ENCODE measurements at places on chromosomes 3 and 15. TPM values are rescaled to one million over a fixed set of nuclear protein-coding genes. Genes with fewer than 3 reads are reported as not detected.

DNA sequence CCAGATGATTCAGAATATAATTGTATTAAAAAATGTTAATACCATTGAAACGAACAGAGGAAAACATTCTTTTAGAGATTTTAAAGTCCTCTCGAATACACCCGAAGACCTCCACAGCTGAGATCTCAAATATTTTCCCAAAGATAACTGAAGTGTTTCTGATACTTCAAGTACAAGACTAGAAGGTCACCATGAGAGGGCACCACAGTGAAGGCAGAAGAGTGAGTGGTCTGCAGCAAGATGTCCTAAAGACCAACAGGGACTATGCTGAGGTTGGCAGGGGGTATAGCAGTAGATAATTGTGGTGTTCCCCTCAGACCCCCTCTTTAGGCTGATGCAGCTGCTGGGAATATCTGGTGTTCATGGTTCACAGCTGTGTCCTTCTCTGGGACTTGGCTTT lies 156.5 kb downstream of the PDCD6IP start:
- no peak for DNase-seq

The MAP6D1 gene
- total RNA-seq: not detected

DNA sequence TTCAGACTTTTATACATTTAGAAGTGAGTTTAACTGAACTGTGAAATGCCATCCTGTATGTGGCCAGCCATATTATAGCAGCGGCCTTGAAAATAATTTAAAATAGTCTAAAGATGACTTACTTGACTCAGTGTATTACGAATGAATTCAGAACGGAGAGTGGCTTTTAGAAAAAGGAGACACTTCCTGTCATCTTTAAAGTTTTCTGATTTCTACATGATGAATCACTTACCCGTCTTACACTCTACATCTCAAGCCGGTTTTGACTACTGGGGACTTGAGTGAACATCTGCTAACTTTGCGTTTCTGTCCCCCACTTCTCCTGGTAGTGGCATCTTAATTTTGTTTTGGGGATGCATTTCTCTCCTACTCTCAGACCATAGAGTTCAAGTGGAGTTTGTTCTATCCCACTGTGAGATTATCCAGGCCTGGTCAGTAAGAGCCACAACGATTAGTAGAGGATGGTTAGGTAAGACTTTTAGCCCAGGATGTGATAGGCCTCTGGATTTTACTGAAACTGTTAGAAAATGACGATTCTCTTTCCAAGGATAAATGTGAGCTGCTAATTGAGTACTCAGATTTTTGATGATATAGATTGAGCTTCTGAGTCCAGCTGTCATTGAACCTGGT lies 175.4 kb upstream of the CADPS start:
- DNase-seq: no peak

DNA sequence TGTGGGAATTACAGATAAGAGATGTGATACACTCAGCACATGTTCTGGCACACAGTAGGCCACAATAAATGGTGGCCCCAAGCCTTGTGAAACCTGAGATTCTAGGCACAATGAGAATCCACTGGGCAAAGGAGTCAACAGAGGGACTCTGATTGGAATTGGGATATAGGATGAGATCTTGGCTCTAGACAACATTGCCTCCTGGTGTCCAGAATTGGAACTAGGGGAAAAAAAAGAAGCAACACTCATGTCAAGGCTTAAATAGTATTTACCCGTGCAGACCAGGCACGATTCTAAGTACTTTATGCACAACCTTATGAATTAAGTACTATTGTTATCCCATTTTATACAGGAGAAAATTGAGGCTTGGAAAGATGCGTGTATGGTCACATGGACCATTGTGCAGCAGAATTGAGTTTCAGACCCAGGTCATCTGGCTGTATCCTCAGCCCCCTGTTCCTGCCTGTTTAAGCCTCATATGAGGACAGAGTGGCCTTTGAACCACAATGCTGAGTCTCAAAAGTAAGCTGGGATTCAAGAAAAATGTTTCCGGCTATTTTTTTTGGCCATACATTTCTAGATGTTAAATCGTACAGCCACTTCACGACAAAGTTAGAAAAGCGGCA lies 124.8 kb downstream of the SV2B start:
- no peak for DNase-seq

DNA sequence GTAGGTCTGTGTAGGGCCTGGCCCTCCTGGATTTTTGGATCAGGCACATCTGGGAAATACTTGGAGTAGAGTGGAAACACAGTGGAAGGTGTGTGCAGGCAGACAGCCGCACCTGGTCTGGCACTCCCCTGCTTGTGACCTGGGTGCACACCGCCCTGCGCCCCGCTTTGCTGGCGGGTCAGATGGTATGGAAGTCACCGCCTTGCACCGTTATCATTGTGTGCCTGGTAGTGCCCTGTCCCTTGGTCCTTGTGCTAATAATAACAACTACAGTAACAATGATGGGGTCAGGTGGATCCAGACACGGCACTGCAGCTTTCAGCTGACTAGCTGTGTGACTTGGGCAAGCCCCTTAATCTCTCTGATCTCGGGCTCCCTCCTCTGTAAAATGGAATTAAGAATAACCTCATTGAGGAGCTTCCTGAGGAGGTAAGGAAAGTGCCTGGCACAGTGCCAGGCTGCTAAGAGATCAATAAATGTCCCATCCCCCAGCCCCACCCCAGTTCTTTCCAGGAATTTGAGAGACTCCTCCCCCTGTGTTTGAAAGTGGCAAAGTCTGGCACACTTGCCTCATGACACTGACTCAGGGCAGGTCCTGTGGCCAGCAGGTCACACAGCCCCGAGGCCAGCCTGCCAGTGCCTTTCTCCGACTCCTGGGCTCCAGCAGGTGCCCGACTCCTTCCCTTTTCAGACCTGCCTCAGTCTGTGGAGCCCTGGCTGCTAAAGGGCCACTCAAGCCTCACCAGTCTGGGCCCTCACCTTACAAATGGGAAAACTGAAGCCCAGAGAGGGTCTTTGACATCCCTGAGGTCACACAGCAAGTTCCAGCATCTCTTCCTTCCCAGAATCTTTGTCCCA lies 9.8 kb downstream of the ISG20 start:
- peak; percentile 65 for DNase-seq

GRCh38 chr3:108861401-108861800 lies 38.8 kb downstream of the TRAT1 start:
- DNase-seq: no peak

- DNase-seq: no peak
Observed at GRCh38 chr3:87397211-87397610, 120.8 kb upstream of the POU1F1 start.

- DNase-seq: no peak
Observed at GRCh38 chr3:106810300-106810875, 566.9 kb upstream of the CCDC54 start.

The P2RY13 gene
- total RNA-seq: 6.0 TPM

The IMPG2 gene
- 0.14 TPM for total RNA-seq

The STAB1 gene
- total RNA-seq: 340 TPM

DNA sequence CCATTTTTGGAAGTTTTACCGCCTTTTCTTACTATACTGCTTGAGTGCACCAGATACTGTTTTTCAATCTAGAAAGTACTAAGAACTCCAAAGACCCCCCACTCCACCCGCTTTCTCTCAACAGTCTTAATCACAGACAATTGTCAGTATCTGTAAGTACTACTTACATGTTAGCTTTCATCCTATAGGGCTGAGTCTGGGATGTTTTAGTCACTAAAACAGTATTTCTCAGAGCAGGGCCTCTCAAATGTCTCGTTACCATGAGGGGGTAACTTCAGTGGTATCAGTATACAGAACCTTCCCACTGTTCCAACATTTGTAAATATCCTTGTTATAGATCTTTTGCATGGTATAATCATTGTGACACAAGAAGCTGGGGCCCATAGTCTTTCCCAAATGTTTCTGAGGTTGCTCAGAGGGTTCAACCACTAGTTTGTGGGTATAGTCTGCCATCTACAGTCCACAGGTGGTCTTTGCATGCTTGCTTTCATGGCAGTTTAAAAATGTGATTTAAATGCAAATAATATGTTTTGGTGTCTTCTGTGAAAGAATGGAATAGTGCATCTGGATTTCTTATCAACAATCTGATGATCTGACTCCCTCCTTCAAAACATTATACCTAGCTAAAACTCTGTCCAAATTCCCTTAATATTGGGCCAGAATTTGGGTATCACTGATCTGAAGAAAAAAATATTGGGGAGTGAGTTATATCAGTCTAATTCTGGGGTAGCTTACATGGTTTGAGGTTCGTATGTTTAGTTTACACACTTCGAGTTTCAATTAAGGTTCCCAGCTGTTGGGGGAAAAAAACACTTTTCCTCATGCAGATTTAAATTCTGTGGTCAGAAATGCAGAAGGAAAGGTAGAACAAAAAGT lies 18.0 kb upstream of the DNAJC13 start:
- DNase-seq: no peak

DNA sequence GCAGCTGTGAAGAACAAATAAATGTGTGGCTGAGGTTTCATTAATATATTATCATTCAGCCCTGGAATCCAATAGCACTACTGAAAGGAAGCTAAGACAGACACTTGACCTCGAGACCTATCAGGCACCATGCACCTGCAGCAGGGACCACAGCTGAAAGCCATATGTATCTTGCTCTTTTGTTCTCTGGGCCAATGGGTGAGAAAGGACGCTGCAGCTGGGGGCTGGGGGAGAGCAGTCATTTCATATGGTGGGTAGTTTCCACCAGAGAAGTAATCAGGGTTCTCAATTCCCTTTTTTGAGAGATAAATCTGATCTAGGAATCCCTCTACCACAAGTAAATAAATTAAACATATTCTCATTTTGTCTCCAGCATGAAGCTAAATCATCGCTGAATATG lies 225.6 kb upstream of the STRIT1 start:
- no peak for DNase-seq

DNA sequence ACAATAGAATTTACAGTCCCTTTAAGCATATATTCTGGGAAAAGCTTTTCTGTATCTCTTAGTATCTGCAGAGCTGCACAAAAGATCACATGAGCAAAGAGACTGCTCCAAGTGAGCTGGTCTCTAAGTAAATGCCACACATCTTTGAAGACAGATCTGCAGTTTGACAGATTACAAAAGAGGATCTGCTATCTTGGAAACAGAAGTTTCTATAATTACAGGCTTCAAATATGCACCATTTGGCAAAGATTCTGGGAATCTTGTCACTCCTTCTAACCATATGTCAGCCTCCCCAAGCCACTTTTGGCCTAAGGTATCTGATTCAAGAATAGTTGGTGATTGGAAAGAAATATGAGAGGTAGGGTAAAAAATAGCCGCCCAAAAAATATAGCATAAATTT lies 9.6 kb upstream of the CFAP44 start:
- no peak for DNase-seq

DNA sequence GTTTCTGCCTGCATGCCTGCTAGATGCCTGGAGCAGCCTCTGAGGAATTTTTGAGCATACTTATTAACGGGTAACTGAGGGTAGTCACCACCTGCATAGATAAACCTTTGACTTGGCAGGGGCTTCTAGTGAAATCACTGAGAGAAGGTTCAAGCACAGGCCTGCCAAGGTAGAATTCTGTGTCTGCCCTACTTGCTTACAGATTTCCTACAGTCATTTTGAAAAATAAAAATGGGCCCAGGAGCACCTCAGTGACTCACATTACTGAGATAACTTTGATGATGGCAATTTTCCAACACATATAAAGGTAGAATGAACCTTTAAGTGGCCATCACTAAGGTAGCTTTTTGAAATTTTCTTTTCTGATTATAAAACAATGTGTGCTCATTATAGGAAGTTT lies 10.8 kb downstream of the CRTAP start:
- DNase-seq: no peak

DNA sequence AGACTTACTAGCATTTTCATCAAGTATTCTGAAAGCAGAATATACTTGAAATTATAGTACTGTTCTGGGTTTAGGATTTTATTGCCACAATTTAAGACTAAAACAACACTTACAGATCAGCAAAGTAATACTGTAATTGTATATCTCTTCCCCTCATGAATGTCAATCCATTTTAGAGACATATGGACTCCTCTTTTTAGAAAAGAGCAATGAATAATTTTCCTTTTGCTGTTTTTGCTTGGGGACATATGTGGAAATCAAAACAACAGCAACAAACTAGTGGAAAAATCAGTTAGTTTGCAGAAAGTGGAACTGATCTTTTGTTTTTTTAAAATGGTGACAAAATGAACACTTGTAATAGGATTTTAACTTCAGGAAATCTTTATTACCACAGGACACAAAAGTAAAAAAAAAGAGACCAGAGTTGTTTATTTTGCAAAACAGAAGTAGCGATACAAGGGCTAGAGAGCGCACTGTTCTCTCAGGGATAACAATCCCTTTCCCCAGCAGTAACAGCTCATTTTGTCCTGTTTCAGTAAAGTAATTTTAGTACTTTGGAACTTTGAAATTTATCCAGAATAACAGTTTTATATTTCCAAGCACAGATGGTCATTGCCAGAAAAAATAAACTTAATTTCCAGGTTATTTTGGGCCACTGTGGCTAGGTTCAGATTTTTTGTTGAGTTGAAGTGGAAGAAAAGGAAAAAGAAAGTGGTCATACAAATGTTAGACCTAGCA lies 17.1 kb downstream of the LEKR1 start:
- DNase-seq: no peak

- no peak for DNase-seq
Observed at GRCh38 chr3:167913219-167913835, 177.8 kb downstream of the SERPINI1 start.

DNA sequence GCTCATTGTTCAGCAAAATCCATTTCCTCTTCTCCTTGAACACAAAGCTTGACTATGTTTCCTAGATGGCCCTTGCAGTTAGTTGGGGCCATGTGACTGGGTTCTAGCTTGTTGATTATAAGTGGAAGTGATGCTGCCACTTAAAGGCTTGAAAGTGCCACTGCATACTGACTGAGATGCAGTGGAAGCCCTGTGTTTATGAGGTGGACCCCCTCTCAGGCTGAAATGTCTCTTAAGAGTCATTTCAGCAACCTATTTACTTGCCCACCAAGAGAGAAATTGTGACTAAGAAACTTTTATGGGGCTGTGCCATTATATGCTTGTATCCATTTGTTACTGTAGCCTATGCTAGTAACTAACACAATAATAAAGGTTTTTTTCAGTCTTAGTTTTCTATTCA lies 8.4 kb upstream of the ANP32A start:
- no peak for DNase-seq

The POPDC2 gene
- 3.4 TPM for total RNA-seq

The KBTBD13 gene
- total RNA-seq: not detected

DNA sequence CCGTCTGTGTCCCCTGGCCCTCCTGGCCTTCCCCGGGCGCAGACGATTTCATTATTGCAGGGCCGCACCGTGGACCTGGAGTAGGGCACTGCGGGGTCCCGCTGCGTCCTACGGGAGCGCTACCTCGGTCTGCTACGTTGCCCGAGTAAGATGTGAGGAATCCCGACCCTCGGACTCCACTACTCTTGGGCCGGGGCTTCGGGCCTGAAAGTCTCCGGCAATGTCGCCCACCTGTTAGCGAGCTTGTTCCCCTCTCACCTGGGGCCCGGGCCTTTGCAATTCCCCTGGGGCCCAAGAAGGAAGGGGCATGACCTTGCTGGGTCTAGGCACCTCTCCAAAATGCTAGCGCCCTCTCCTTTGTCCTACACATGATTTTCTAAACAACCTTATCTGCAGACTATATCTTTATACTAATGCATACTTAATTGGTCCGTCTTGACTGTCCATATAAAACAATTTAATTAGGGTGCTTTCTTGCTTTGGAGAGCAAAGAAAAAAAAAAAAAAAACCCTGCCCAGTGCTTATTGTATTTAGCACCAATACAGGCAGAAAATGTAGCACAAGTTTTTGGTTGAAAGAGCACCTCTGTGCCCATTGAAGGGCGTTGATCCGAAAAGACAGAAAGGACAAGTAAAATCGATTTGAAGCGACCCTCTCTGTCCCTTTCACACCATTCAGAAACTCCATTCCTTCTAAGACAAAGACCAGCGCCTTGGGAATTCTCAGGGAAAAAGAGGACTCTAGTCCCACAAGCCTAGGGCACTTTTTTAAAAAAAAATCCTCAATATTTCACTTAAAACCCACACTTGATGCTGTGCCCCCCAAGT lies 7.0 kb upstream of the NR2F2 start:
- DNase-seq: no peak
